Right cardiac atrium (tissue), 5 donors: ENCODE measurements at places on chromosomes 5 and 9. TPM values are rescaled to one million over a fixed set of nuclear protein-coding genes. Genes with fewer than 3 reads are reported as not detected.
A peak's percentile ranks its signal among the peaks of the same experiment; 100 is the strongest.

The SYK gene
- total RNA-seq = 9.5 TPM

The CER1 gene
- not detected for total RNA-seq

The SLC35D2 gene
- total RNA-seq = 16.2 TPM

The DMRTA1 gene
- total RNA-seq = 0.76 TPM

The CCL19 gene
- total RNA-seq = 5.7 TPM

The INPP5E gene
- 8.9 TPM for total RNA-seq

The SLC6A19 gene
- total RNA-seq = not detected

The SAXO1 gene
- not detected for total RNA-seq

The PDE8B gene
- total RNA-seq = 43.8 TPM

The AGXT2 gene
- total RNA-seq = not detected

The GPX8 gene
- 16.4 TPM for total RNA-seq

- DNase-seq = no peak
Measured at GRCh38 chr5:150377964-150378694, 20.6 kb downstream of the TCOF1 start.

- DNase-seq = no peak
Measured at GRCh38 chr9:91896513-91897121, 53.4 kb downstream of the ROR2 start.

DNA sequence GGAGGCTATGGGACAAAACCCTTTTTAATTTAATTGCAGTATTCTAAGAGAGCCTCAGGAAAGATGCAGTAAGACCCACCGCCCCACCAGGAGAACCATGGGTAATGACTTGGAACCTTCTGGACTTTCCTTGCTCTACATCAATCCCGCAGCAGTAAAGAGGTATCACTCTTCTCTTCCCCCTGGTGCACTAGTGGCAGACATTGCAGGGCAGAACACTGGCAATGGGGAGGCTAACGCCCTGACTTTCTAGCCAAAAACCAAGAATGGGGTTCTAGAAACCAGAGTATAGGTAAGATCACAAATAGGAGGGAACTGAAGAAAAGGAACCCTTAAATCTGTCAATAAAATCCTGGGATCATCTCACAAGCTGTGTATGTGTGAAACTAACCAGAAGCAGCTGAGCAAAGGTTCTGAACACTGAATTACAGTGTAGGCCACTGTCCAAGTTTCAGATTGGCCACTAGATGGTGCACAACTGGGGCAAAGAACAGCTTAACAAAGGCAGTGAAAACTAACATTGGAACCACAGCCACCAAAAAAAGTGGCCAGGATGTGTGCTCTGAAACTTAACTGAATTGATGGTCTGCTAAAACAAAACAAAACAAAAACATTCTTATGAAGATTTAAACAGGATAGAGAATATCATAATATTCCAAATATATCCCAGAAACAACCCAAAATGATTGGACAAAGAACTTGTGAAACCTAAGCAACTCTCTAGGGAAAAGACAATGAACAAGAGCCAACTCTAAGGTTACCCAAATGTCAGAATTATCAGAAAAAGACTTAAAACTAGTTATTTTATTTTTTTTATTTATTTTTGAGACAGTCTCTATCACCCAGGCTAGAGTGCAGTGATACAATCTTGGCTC is 6.6 kb upstream of the FAM151B start:
- no peak for DNase-seq

- no peak for DNase-seq
Measured at GRCh38 chr5:154101184-154101583, 62.4 kb downstream of the MFAP3 start.

DNA sequence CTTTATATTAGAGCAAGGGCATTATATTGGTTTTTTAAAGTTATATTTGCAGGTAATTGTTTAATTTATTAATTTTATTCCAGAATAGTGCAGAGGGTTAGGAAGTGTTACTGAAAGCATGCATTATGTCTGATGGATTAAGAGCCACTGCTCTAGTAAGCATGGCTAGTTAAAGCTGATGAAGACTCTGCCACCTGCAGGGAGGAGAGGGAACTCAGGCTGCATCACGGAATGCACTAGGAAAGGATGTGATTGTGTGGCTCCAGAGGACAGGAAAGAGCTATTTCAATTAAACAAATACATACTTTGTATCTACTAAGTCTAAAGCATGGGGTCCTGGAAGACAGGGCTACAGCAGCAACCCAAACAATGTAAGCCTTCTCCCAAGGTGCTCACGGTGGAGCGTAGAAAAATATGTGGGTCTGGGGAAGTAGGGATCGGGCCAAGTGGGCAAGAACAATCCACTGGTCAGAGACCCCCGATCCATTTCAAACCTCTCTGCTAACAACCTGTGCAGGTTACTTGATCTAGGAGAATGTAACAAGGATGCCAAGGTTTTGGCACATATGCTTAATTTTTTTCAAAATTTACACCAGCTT is 15.3 kb upstream of the GRXCR2 start:
- DNase-seq = no peak

DNA sequence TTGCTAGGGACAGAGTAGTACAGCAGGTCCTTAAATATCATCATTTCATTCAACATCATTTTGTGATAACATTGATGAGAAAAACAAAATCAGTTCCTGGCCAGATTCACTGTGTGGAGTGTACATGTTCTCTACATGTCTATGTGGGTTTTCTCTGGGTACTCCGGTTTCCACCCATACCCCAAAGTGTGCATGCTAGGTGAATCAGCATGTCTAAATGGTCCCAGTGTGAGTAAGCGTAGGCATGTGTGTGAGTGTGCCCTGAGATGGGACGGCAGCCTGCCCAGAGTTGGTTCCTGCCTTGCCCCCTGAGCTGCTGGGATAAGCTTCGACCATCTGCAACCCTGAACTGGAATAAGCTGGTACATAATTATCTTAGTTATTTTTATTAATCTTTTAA is 16.5 kb upstream of the GLIS3 start:
- DNase-seq = no peak

GRCh38 chr5:150659360-150660107 is 1.5 kb upstream of the MYOZ3 start:
- DNase-seq = peak; percentile 64

- DNase-seq = no peak
Measured at GRCh38 chr5:54242297-54242696, 68.1 kb downstream of the ARL15 start.

DNA sequence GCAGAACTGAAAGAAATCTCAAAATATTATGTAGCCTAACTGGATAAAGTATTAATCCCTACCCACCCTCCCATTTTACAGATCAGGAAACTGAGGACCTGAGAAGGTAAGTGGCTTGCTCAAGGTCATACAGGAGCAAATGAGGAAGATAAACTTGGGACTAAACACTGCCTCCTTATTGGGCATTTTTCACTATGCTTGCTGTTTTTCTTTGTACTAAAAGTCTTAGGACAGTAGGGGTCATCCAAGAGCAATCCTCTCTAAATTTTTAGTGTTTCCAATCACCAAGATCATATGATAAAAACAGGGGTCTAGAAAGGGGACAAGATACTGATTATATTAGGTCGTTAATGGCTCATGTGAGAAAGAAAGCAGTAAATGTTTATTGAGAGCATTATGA is 80.8 kb downstream of the RORB start:
- no peak for DNase-seq

DNA sequence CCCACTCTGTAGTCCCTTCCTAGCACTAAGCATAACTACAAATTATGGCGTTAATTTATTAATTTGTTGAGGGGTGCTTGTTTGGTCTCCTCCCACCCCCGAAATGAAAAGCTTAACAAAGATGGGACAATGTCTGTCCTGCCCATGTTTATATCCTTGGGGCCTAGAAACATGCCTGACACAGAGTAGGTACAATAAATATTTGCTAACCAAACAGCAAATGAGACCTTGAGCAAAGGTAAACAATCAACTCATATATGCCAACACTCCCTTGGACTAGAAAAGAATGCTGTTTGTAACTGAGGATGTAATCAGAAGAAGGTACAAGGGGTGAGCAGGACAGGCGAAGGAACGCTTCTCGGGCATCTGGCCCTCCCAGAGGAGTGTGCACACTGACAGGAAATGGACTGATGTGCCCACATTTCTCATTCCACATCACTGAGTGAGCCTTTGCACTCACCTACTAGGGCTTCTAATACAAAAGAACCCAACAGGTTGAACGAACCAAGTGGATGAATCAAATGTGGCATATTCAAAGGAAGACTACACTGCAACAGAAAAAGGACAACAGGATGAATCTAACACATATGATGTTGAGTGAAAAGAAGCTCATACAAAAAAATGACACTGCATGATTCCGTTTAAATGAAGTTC is 66.8 kb downstream of the MED27 start:
- no peak for DNase-seq

- DNase-seq = no peak
Measured at GRCh38 chr9:77449240-77450084, 198.7 kb downstream of the GNA14 start.

DNA sequence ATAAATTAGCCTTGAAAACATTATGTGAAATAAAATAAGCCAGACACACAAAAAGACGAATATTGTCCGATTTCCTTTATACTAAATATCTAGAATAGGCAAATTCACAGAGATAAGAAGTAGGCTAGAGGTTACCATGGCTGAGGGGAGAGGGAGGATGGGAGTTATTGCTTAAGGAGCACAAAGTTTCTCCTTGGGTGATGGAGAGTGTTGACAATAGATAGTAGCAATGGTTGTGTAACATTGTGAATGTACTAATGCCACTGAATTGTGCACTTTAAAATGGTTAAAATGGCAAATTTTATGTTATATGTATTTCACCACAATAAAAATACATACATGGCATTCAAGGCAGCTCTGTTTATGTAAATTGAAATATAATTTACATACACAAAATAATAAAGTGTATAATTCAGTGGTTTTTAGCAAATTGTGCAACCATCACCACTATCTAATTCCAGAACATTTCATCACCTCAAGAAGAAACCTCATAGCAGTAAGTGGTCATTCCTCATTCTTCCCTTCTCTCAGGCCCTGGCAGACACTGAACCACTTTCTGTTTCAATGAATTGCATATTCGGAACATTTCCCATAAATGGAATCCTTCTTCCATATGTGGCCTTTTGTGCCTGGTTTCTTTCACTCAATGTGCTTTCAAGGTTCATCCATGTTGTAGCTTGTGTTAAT is 59.2 kb downstream of the NDST1 start:
- no peak for DNase-seq

DNA sequence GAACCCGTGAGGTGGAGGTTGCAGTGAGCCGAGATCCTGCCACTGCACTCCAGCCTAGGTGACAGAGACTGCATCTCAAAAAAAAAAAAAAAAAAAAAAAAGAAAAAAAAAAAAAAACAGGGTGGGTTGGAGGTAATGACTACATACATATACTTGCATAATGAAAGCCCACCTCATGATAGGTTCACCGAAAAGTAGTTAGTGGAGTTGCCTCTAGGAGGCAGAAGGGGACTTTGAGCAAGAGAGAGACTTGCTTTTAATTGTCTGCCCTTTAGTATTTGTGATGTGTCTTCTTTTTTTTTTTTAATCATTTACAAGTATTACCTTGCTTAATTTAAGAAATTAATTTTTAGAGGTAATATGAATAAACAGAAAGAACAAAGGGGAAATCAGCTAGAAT is 99.8 kb downstream of the PPARGC1B start:
- DNase-seq = no peak

DNA sequence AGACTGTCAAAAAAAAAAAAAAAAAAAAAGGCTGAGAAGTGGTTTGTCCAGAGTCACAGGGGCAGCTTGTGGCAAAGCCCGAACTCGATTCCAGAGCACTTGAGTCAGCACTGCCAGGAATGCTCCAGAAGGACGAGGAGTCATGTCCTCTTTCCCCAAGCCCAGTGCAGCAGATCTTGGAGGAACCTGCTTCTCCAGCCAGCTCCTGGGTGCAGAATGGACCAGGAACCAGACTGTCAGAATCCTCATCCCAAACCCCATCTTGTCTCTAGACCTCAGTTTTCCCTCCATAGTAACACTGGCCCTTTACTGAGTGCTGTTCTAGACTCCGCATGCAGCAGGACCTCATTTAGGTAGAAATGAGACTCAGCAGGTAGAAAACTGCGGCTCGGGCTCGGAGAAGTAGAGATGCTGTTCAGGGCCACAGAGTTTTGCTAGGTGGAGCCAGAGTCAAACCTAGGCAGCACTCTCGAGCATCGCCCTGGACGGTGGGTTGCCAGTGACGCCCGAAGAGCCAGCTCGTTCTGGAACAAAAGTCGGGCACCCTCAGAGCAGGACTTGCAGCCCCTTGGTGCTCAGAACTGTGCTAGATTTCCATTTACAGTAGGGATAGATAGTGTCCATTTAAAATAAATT is 15.4 kb downstream of the CD74 start:
- DNase-seq = no peak

- no peak for DNase-seq
Measured at GRCh38 chr9:104206766-104207165, 112.7 kb downstream of the SMC2 start.

DNA sequence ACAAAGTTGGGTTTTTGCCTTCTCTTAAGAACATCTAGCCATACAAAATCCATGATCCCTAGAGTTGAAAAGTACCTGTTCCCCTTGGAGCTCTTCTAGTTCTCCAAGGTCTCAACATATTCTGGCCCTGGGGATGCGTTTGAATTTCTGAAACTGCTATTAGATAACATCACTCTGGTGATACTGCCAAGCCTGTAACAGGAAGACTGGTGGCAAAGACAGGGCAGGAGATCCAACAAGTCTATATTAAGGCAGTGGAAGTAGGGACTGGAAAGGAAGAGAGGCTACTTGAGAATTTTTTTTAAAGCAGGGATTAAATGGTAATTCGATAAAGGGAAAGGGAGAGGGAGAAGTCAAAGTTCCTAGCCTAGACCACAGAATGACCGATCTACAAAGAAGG is 211.5 kb downstream of the TSSK1B start:
- no peak for DNase-seq

- DNase-seq = no peak
Measured at GRCh38 chr9:7139886-7140285, 382.1 kb downstream of the KDM4C start.

- no peak for DNase-seq
Measured at GRCh38 chr9:80025796-80026520, 454.2 kb downstream of the TLE4 start.

DNA sequence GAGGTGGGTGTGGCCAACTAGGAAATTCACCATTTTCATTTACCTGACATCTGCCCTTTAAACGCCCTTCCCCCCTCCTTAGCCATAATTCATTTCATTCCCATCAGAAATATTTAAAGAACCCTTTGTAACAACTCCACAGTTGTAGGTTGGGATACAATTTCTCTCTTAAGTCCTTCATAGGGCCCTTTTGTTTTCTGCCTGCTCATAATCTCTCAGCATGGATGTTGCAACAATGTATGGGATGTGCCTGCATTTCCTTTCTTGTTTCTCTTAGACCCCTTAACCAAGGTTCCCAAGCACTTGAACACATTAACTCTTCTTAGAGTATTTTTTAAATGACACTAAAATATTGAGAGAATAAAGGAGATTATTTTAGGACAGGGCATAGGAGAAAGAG is 51.7 kb upstream of the MYO10 start:
- no peak for DNase-seq
